Esophagus squamous epithelium (tissue), 5 donors: ENCODE measurements at places on chromosomes 5 and 9.

GRCh38 chr9:38229504-38230155 lies 160.6 kb upstream of the SHB start:
- DNase-seq, result no peak

- no peak for DNase-seq
Measured at GRCh38 chr5:163079618-163080017, 357.8 kb upstream of the CCNG1 start.

DNA sequence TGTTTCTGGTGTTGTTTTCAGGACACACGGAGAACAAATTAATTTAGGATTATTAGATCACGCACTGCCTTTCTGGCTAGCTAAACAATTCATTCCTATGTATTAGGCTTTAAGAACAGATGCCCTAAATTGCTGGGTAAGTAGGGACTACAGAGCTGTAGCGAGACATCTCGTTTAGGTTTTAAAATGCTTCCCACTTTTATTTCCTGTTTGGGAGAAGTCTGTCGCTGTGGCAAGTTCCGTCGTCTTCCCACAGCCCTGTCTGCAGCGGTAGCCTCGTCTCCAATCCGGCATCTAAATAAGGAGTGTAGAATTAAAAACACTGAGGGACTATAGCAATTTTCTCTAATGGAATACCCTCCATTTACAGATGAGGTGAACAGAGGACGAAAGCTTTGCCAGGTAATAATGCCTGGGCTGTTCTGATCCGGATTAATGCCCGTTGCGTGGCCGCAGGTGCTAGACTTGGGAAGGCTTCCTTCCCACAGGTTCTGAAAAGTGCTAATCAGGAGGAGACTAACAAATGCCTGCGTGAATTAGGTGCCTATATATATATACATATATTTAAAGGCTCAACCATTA lies 1.3 kb upstream of the TRIM36 start:
- DNase-seq, result no peak

DNA sequence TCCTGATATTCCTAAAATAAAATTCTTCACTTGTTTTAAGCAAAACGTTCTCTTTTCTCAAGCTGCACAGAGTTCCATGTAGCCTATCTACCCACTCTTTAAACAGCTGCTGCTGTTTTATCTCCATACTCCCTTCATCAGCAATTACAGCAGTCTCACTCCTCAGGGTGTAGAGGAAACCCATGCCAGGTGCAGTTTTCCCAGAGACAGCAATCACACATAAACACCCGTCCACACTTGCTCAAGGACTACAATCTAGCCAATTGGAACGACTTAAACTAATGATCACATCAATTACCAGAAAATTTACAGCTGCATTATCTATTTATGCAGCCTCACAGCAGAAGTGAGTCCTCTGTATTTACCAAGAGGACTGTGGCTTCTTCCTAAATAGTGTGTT lies 141.7 kb downstream of the HTR1A start:
- no peak for DNase-seq
